Activated CD4-positive, alpha-beta T cell treated with anti-CD3 and anti-CD28 coated beads, Interleukin-2, amount 50 U/mL, for 48 hours (primary cell): ENCODE measurements at places on chromosomes 4 and X.

DNA sequence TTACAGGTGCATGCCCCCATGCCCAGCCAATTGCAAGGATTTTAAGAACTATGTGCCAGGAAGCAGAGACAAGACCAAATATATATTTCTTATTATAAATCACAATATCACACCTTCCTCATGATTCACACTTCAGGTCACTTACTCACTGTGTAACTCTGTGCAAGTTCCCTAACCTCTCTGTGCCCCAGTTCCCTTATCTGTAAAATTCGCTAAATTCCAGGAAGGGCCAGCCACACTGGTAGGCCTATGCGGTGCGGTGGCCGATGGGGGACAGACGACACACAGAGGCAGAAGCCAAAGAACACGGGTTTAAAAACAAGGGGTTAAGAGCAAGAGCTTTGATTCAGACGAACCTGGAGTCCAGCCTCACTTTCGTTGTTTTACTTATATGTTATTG, 2.8 kb downstream of the TRIM2 start:
- DNase-seq: no peak

DNA sequence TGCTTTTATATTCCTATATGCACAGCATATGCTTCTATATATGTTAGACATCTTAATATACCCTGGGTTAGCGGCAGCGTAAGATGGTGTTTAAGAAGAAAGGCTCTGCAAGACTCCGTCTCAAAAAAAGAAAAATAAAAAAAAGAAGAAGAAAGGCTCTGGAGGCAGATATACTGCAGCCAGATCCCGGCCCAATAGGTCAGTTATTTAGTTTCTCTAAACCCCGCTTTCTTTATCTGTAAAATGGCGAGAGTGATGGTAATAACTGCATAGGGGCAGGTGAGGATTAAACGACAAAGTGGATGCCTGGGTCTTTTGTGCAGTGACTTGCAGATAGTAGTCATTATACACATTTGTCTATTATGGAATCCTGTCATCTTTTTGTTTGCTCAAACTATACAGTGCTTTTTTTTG, 115.2 kb downstream of the NAA11 start:
- no peak for DNase-seq

DNA sequence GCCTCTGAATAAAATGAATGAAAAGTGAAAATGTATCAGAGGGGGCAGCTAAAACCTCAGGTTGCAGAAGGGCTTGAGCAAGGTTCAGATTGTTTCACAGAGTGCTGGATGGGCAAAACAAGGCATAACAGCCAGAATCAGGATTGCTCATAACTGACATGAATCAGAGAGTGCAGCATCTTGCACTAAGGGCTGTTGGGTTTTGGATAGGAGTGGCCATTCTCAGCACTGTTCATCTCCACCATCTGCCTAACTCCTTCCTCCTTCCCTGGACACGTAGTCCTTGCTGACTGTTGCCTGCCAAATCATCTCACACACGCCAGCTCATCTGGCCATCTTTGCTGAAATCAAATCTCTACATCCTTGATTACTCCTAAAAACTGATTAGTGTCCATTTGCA, 75.3 kb upstream of the C1QTNF7 start:
- no peak for DNase-seq

DNA sequence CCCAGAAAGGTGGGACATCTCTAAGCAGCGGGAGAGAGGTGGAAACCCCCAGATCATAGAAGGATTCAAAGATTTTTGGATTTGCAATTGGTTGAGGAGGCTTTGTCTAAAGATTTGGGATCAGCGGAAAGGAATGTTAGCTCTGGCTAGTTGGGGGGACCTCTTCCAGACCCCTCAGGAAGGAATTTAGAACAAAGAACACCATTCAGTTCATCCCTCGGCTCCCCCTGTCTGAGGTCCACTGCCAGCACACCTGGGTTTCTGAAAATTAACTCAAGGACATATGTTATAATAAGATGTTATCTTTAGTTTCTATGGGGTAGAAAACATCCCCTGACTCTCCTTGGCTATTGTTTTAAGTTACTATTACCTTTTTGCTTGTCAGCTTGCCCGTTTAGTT, 163.6 kb downstream of the CEP135 start:
- no peak for DNase-seq
